ENCODE measurements at places on chromosomes 5 and 9.

DNA sequence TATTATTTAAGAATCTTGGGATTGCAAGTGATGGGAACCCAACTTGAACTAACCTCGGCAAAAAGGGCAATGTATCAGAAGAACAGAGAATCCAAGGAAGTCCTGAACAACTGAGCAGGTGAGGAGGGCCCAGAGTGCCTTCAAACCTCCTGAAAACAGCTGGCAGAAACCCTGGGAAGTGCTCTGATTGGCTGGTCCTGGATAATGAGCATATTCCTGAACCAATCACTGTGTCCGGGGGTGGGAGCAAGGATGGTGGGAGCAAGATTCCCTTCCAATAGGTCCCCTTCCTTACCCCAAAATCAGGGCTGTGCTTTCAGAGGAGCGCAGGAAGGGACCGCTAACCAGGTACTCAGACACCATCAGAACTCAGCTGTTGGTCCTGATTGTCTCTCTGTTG lies 31.9 kb upstream of the TBC1D2 start:
- no peak for DNase-seq

DNA sequence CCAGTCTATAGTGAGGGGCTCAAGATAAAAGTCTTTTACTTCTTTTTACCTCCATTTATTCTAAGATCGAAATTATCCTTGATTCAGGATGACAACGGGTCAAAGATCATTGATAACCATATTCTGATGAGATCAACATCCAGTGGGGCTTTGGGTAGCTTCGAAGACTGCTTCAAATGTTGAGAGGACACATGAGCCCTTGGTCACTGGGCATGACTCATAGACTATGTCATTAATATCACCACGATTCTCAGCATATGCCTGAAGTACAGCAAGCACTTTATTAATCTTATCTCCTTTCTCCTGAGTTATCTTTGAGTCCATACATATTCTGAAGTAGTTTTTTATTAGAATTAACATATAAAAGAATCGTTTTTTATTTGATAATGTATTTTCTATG lies 117.1 kb upstream of the DAB2 start:
- DNase-seq: no peak

- no peak for DNase-seq
These were observed 118.9 kb upstream of the ELL2 start for GRCh38 chr5:96080557-96080956.

DNA sequence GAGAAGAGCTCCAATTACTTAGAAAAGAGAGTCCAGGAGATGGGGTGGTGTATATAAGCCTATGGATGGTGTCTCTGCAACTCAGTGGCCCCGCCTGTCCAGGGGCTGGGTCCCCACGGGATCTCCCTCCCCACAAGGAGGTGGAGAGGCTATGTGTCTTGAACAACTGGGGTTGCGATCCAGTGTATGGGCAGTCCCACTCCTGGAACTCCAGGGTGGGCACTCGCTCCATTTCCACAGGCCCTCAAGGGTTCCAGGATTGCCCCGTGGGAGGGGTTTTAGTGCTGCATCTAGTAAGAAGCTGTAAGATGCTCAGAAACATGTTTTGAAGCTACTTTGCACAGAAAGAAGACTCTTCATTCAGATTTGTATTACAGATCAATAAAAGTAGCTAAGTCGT lies 558 bp upstream of the SMAD5 start:
- DNase-seq: no peak

- no peak for DNase-seq
These were observed 16.9 kb downstream of the C9orf85 start for GRCh38 chr9:71928376-71928775.

- DNase-seq: no peak
These were observed 35.4 kb upstream of the TGFBR1 start for GRCh38 chr9:99069546-99069945.

DNA sequence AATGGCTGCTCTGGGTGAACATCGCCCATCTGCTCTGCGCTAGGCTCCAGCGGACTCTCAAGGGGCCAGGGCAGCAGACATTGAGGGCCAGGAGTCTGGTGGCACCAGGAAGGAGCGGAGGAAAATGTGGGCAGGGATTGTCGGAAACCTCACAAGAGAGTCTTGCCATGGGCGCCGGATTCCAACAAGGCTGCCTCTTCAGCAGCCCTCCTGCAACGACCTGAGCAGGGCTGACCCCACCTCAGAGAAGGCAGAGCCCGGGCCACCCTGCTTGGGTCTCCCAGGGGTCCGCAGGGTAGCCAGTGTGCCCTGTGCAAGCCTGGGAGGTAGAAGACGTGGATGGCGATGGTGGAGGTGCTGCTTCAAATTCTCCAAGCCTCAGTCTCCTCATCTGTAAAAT lies 11.4 kb upstream of the UNC5A start:
- no peak for DNase-seq

DNA sequence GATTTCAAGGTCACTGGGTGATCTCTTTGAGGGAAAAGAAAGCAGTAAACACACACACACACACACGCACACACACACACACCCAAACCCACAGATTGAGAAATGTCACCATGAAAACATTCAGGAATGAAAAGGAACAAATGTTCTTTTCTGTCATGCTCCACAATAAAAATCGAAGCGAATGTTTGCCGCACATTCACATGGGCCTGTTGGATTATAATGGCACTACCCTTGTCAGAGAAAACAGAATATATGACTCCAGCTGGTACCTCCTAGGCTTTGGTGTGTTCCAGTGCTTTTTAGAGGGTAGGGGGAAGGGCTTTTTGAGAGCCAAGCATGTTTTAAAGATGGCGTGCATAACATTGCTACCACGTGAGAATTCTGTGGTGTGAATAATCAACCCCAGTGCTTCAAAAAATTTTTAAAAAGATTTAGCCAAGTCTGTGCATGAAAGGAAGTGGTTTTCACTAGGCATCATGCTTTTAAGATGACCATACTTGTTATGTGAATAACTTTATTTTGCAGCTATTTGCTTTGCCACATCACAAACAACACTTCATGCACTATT lies 120.8 kb upstream of the ZNF608 start:
- no peak for DNase-seq

DNA sequence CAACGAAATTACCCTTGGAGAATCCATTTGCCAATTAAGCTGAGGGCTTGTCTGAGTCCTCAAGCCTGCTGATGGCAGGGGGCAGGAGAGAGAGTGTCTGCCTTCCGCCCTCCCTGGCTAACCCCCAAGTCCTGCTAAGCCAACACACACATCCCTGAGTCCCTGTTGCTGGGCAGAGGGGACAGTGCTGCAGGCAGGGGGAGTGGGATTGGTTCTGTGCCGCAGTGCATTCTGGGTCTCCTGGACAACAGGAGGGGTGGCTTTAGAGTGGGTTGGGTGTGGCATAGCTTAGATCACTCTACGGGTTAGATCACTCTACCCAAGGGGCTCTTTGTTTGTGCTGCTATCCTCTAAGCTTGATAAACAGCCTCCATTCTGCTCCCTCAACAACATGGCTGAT lies 427.7 kb downstream of the CDK5RAP2 start:
- peak; percentile 80 for DNase-seq

GRCh38 chr5:32076699-32077695 lies 97.1 kb downstream of the GOLPH3 start:
- DNase-seq: no peak

DNA sequence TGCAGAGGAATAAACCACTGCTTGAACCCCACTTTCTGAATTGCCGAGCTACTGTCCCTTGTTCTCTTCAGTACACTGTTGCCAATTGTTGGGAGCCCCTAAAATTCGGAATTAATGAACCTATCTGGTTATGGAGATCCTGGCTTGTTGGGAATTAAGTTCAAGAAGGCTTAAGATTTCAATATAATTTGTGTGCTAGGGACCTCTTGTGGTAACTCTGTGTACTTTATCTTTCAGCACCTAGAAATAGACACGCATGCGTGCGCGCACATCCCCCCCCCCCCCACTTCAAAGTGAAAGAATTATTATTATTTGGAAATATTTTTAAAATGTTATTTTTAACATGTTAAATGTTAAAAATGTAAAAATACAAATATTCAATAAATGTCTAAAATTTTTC lies 53.3 kb upstream of the FAM169A start:
- no peak for DNase-seq

DNA sequence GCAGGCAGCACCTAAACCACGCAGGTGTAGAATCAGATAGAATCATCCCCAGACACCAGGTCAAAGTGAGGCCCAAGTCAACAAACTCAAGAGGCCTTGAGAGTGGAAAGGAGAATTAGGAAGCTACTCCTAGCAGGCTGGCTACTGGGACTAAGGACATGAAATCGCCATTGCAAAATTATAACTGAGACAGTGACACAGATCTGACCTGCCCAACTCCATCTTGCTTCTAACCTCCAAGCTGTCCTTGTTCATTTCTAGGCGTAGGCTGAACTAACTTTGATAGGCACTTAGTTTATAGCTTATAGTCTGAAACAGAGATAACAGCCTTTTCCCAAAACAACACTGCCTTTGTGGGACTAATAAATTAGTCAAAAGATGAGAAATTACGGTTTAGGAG lies 52.8 kb downstream of the ACTL7B start:
- DNase-seq: no peak

DNA sequence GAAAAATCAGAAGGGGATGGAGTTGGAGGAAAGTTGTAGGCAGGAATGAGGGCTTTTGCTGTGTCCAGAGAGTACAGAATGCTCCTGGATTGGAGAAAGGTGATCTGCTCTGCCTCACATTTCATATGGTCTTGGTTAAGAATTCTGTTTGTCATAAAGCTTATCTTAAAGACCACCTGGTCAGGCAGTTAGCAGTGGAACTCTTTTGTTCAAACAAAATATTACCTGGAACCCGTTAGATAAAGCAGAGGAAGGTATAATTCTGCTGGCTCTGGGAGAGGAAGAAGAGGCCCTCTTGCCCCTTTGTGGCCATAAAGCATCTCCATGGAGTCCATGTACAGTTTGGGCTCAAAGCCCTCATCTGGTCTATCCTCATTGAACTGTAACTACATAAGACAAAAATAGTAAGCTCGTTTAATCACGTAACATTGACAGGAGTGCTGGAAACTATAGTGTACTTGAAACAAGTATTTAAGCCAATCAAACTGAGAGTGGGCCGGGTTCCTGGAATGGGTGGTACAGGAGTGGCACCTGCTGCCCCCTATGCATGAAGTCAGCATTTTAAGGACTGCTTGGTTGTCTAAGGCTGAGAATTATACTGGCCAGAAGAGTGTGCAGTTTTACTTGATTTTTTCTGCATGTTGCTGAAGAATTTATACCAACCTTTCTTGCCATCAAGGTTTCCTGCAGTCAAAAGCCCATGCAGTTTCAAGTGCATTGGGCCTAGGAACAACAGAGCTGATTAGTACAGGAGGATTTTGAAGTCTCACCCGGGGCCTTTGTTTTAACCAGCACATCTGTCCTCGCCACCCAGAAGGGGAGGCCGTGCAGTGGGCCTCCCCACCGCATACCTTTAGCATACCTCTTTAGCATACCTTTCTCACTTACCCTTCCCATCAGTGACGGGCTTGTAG lies 39.9 kb downstream of the STXBP1 start:
- DNase-seq: no peak

DNA sequence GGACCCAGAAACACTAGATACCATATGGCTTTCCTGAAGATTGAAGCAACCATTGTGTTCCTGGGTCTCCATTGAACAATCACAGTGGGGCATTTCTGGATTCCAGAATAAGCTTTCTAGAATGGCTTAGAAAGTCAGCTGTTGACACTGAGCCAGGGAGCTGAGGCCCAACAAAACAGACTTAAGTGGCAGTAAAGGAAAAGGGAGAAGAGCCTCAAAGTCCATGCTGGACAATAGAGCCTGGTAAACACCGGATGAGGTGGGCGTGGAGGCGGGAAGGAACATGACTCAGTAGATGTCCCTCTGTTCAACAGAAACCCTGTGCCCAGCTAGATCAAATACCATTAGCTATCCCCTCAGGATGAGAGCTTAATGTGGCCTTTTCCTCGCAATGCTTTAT lies 14.8 kb downstream of the SPARC start:
- DNase-seq: no peak
